A549 treated with ZK216348 at 1 μM for 4 hours (cell line): ENCODE measurements at places on chromosomes 3 and 15. TPM values are rescaled to one million over a fixed set of nuclear protein-coding genes. Genes with fewer than 3 reads are reported as not detected.

SPATA12 gene
- total RNA-seq: 0.20 to 0.55 TPM (median 0.40 TPM) in 5 replicates

PIGZ gene
- total RNA-seq: 1.0 to 1.7 TPM (median 1.4 TPM) in 5 replicates

CYP1A2 gene
- not detected in 5 replicates for total RNA-seq

ACP3 gene
- total RNA-seq: not detected in 5 replicates

TMEM212 gene
- total RNA-seq: not detected in 5 replicates
